T-cell (primary cell): ENCODE measurements at places on chromosomes 3 and 15.

- DNase-seq = no peak
Measured at GRCh38 chr3:178505832-178506231, 30.4 kb upstream of the KCNMB2 start.

DNA sequence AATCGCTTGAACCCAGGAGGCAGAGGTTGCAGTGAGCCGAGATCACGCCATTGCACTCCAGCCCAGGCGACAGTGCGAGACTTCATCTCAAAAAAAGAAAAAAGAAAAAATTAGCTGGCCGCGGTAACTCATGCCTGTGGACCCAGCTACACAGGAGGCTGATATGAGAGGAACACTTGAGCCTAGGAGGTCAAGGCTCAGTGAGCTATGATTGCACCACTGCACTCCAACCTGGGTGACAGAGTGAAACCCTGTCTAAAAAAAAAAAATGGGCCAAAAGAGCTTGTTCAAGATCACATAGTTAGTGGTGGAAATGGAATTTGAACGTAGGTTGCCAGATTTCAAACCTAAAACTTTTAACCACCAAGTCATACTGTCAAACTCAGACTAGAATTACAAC is 46.2 kb upstream of the PPP4R2 start:
- no peak for DNase-seq

GRCh38 chr3:131903988-131904415 is 130.8 kb downstream of the CPNE4 start:
- no peak for DNase-seq

- DNase-seq = no peak
Measured at GRCh38 chr3:112894258-112894657, 47.6 kb upstream of the CD200R1L start.

GRCh38 chr3:134874737-134875413 is 79.8 kb downstream of the EPHB1 start:
- no peak for DNase-seq

GRCh38 chr3:127953091-127954035 is 38.3 kb downstream of the KBTBD12 start:
- no peak for DNase-seq

GRCh38 chr3:172698631-172699030 is 12.2 kb downstream of the NCEH1 start:
- DNase-seq = no peak

DNA sequence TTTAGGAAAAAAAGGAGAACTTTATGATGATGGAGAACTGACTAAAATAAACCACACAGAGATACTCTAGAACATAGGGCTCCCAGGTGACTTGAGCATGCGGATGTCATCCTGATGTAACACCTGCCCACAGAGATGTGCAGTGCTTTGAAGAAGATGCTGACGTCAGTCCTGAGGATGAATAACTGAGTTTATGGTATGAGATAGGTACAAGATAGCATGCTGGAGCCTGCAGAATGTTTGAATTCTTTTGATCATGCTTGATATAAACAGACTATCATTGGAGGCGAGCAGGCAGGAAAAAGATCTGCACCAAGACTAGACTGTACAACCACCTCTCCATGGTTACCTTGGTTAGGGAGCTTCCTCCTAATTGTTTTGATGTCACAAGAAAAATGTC is 12.4 kb downstream of the CCR4 start:
- peak; percentile 68 for DNase-seq

DNA sequence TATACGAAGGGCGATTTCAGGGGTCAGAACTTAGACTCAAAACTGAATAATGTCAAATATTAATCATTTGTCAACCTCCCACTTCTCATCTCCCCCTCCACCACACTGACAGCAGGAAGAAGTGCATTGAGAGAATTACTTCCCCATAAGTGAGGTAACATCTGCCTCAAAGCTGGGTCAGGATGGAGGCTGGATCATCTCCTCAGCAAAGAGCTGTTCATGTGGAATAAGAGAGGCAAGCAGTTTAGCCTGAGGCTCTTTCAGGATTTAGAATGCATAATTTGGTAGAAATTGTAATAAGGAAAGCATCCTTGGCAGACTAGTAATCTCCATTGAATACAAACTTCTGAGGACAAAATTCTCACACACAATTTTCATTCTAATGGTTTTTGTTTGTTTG is 512.1 kb downstream of the ROBO1 start:
- DNase-seq = no peak

DNA sequence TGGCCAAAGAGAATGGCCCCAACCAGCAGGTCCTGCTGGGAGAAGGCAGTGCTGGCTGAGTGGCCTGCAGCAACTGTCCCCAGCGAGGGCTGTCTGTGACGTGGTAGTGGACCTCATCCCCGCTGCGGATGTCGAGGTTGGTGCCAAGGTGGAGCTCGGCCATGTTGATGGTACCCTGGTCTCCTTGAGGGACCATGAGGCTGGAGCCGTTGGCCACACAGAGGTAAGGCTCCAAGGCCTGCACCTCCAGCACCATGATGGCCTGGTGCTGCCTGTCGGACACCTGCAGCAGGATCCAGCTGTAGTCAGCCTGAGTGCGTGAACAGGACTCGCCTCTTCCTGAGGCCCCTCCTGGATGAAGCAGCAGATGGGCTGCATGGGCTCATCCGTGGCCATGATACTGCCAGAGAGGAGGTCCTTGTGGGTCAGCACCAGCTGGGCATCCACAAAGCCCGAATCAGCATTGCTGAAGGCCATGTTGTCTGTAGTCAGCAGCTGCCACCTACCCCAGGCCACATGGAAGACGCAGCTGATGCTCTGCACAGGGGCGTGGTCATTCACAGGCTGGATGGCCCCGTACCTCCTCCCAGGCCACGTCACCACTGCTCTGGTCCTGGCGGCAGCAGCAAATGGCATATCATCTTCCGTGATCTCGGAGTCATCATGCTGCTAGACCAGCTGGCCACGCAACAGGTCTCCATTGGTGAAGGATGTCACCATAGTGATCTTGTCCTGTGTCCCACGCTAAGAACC is 167.5 kb downstream of the GOLGA6L4 start:
- DNase-seq = no peak

- DNase-seq = no peak
Measured at GRCh38 chr3:109924196-109924595, 586.9 kb upstream of the DPPA4 start.

- DNase-seq = no peak
Measured at GRCh38 chr15:63968700-63969099, 77.6 kb downstream of the DAPK2 start.

GRCh38 chr15:92625251-92625980 is 30.2 kb downstream of the FAM174B start:
- no peak for DNase-seq

DNA sequence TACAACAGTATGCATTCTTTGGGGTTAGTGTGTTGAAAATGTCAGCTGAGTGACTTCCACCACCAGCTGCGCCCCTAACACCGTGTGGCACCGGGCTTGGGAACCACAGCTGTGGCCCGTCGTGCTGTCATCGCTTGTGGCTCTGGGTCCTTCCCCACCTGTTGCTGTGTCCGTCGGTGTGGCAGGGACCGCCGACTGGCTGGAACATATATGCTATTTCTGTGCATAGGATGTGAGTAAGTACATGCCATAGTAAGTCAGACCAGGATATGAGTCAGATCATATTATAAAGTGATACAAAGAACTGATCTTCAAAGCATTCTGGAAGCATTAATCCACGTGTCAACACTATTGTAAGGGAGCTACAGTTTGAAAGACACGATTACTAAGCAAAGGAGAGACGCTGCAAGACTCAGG is 31.9 kb downstream of the EHD4 start:
- DNase-seq = peak; percentile 23

GRCh38 chr3:168591587-168591986 is 495.9 kb upstream of the GOLIM4 start:
- no peak for DNase-seq

GRCh38 chr15:29776859-29777258 is 45.4 kb downstream of the TJP1 start:
- DNase-seq = no peak

DNA sequence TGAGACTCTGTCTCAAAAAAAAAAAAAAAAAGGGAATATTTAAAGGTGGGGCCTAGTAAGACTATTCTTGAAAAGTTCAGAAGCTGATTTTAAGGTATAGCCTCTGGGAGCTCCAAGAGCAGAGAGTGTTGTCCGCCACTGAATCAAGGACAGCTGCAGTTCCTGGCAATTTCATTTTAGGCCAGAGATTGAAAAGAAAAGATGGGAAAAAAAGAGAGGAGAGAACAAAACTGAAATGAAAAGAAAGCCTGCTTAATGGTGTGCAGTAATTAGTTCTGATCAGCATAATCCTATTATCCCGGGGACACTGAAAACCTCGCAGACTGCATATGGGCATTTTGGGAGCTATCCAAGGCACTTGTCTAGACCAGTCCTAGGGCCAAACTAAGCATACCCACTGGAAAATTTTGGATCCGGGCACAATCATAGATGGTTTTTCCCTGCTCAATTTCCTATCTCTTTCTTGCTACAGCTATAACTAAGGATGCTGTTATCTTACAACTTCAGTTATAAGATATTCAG is 43.2 kb downstream of the EHHADH start:
- no peak for DNase-seq

GRCh38 chr15:81908111-81908510 is 137.7 kb downstream of the MEX3B start:
- no peak for DNase-seq
